ENCODE measurements at places on chromosomes 3 and 15.

GRCh38 chr3:138408751-138409570 is 25.5 kb upstream of the ESYT3 start:
- no peak for DNase-seq

GRCh38 chr3:180913581-180914404 is 1.3 kb downstream of the FXR1 start:
- no peak for DNase-seq

DNA sequence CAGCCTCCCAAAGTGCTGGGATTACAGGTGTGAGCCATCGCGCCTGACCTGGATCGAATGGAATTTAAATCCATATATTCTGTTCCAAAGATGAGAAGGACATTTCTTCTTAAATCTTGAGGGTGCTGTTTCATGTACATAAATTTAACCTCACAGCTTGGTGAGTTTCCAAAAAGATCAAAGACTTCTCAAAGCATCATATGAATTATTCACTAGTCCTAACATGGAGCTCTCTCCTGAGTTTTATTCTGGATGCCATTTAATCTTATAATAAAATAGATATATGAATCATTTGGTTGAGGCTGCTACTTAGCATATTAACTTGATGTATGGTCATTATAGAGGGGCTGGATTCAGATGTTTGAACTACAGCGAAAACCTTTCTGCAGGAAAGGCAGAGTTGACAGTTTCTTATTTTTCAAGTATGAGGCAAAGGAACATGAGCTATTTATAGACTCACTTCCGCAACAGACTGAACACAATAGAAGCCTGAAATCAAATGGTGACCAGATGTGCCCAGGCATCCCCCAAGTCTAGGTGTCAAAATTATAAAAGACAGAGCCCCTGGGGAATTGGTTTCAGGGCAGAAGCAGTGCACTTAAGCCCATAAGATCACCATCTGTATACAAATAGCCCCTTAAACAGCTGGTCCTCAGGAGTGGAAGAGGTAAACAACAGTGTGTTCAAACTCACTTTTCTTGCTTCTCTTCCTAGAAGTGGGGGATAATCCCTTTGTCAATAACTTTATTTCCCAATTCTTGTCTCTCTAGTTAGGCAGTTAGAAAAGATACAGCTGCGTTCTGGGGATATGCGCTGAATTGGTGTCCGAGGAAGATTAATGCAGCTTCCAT is 29.7 kb downstream of the STARD9 start:
- DNase-seq, result no peak

DNA sequence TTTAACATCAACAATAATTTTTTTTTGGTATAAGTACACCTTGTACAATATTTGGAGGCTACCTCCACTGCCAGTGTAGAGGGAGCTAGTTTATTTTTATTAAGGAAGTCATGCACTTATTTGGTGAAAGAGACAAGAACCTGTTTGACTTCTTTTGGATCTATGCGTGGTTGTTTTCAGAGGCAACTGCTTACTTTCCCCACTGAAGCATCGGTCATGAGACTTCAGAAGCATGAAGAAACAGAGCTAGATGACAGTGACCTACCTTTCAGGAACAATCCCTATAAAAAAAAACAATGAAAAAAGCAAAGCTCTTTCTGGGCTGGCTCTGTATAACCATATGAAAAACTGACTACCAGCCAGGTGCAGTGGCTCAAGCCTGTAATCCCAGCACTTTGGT is 20.0 kb upstream of the ZNF148 start:
- DNase-seq, result no peak

DNA sequence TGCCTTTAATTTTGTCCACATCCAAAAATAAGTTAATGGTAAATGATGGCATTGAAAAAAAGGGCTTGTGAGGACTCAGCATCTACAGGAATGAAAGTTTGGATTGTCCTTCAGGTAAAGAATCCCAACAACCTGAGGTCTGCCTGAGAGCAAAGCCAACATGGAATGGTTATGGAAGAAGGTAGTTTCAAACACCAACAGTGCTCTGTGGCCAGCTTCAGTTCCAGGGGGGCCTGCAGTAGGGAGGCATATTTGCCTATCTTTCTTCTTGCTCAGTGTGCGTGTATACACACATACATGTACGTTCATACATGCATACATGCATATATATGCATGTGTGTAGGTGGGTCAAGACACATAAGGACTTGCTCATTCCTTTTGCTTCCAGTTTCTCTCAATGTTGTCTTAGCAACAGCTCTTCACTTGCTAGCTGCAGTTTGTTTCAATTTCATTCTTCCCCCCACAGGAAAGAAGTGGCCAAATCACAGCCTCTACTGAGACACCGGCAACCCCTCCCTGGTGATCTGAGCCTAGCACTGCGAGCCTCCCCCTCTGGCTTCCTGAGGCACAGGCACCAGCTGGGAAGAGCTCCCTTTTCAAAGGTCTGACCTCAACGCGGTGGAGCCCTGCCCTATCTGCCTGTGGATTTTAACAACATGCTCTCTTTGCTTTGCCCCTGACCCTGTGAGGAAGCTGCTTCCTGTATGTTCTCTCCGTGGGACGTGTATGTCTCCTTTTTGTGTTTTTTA is 146.2 kb downstream of the KLF13 start:
- peak; percentile 56 for DNase-seq

GRCh38 chr3:112847692-112848091 is 1.0 kb upstream of the CD200R1L start:
- no peak for DNase-seq

DNA sequence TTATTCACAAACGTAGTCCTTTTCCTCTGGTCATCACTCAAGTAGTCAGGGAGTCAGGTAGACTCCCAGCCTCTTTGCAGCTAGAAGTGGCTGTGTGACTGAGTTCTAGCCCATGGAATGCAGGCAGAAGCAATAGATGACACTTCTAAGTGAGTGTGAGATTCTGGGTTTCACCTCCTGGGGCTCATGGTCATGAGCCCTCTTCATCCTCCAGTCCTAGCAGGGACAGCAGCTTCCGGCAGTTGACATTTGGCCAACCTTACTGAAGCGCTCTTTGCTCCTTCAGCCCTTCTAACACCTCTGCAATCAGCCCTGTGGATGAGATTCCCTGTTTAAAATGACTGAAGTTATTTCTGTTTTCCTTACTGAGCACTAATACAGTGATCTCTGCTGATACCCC is 21.8 kb downstream of the SLC12A8 start:
- no peak for DNase-seq

GRCh38 chr3:156341831-156342416 is 213.0 kb downstream of the SSR3 start:
- no peak for DNase-seq

GRCh38 chr3:188349351-188349901 is 195.5 kb downstream of the LPP start:
- no peak for DNase-seq

- DNase-seq, result no peak
Measured at GRCh38 chr15:52213206-52213605, 22.0 kb upstream of the GNB5 start.

DNA sequence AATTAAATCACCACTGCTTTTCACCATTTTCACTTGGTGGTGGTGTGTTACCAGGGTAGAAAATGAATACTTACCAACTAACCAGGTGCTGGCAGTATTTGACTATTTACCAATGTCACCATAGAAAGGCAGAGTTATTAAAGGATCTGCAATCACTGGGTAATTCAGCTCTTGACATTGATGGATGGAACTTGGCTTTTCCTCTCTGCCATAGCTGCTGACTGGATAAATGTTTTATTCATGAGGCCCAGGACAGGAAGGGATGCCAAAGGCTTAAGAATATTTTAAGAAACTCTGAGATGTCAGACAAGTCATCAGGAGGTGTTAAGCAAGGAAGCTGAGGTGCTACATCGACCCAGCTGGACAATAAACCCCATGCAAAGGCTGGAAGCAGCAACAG is 495.5 kb upstream of the CFAP20DC start:
- DNase-seq, result no peak

DNA sequence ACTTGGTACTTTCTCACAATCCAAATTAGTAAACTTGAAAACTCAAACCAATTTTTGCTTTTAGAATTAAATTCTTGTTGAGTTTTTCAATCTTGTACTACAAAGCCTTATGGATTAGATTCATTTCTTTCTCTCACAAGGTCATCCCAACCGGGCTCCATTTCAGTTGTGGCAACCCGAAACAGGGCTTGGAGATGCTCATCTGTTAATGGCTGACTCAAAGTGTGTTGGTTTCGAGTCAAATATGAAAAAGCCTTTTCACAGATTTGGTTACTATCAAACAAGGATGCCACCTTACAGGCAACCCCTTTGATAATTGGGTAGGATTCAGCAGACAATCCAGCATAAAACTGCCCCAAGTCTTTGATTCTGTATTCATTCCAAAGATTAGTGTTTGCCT is 1.8 kb downstream of the EPM2AIP1 start:
- peak; percentile 33 for DNase-seq

DNA sequence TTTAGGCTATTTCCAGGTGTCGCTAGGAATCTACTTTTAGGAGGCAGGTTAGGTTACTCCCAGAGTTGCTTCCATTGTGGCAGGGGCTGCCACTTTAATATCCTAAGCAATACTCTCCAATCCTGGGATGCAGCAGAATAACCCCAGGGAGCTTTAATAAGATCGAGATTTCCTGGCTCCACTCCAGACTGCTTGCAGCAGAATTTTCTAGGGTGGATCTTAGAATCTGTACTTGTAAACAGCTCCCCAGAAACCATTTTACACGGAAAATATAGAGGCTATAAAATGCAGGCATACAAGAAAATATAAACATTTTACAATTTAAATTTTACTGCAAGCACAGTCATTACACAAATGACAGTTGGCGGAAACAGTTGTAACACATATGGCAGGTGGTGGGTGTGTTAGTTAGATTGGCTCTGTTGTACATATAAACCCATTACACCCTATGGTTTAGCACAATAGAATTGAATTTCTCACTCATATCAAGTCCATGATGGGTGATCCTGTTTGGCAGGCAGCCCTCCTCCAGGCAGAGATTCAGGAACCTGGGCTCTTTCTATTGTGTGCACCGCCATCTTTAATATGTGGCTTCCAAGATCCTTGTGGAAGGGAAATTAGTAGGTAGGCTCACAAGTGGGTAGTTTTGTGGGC is 35.0 kb upstream of the TNFAIP8L3 start:
- no peak for DNase-seq

DNA sequence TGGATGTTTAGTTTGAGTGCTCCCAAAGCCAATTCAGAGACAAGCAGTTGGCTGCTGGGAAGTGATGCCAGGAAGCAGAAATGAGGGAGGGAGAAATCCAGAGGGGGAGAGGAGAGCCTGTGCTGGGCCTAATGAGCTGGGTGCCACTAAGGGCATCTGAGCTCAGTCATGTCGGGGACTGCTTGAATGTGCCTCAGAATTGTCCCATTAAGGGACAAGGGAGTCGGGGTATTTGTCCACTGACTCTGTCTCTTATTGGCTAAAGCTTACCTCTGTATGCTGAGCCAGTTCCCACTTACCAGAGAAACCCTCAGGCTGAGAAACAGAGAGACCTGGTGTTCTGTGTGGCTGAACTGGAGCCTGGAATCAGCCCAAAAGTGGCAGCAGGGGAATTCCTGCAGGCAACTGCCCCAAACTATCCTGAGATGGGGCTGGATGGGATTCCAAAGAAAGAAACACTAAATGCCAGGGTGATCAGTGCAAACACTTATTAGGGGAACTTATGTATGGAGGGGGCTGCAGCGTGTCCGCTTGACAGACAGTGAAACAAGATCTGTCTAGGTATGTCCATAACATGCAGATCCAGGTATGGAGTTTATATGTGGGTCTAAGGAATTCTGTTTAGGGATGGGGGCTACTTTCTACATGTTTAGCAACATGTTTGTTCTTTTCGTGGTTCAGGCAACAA is 48.6 kb downstream of the NR1D2 start:
- DNase-seq, result no peak

GRCh38 chr3:89474333-89475130 is 367.1 kb downstream of the EPHA3 start:
- DNase-seq, result no peak

DNA sequence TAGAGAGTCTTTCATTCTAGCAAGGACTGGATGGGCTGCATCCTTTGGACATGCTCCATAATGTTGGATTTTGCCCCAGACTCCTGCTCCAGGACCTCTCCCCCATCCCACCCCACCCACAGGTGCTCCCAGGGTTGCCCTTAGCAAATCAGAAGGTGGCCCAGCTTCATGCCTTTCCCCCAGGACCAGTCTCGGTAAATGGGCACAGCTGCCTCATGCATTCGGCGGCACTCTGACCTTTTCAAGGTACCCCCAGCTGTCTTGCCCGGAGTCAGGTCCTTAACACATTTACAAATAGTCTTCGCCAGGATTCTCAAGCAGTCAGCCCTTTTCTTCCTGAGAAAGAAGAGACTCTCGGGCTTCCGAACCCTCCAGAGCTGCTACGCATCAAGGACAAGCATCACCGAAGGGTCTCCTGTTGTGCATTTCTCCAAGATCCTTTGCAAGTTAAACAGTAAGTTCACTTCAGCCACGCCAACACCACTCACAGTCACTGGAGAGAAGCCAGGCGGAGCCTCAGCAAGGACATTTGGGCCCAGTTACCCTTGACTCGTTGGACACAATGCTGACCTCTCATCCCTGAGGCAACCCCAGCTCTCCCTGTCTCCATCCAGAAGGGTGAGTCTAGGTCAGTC is 287.8 kb downstream of the FAM43A start:
- no peak for DNase-seq

DNA sequence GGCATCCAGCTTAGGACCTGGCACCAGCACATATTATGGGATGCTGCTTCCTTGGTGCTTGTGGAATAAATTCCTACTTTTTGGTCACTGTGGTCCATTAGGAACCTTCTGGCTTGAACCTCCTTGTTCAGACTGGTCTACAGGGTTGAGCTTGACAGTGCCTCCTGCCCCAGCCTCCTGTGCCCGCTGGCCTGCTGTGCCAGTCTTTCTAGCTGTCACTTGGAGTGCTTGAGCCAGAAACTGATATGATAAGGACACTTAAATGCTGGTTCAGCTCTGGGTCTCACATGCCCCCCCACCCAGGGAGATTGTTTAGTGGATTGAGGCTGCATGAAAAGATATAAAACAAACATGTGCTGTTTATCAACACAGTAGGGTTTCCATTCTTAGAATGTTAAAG is 147.8 kb downstream of the SLCO3A1 start:
- DNase-seq, result no peak

GRCh38 chr3:186974824-186975313 is 44.5 kb downstream of the ST6GAL1 start:
- no peak for DNase-seq

GRCh38 chr3:153138276-153139210 is 23.5 kb upstream of the RAP2B start:
- peak; percentile 73 for DNase-seq

- DNase-seq, result no peak
Measured at GRCh38 chr3:37667335-37667734, 194.3 kb upstream of the CTDSPL start.

- no peak for DNase-seq
Measured at GRCh38 chr3:10299679-10300078, 6.9 kb upstream of the GHRL start.

GRCh38 chr3:73114711-73115110 is 53.3 kb downstream of the EBLN2 start:
- DNase-seq, result no peak

GRCh38 chr3:107436029-107436428 is 58.8 kb downstream of the CCDC54 start:
- no peak for DNase-seq

All from stimulated activated CD4-positive, alpha-beta T cell treated with anti-CD3 and anti-CD28 coated beads, Interleukin-4, amount 100 ng/mL, for 24 hours (primary cell).